ENCODE measurements at places on chromosomes 4 and X.
A peak's percentile ranks its signal among the peaks of the same experiment; 100 is the strongest.

- DNase-seq, result no peak
Measured at GRCh38 chr4:72924814-72925213, 144.7 kb downstream of the COX18 start.

DNA sequence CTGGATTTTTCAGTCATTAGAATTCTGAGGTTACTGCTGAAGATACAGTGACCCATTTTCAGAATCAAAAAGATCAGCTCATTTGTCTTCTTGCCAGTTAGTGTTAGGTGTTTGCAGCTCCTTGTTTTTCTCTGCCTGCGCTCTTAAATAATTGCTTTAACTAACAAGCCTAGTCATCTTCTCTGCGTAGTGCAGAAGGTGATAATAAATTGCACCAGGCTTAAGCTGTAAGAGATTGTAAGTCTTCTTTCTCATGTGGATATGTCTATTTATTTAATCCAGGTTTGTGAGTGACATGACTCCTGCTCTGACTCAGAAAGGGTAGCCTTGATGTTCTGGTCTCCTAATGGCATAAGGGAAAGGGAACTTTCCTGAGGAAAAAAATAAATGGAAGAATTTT is 167.2 kb downstream of the CEP135 start:
- no peak for DNase-seq

GRCh38 chr4:4446434-4446833 is 59.5 kb downstream of the NSG1 start:
- no peak for DNase-seq

DNA sequence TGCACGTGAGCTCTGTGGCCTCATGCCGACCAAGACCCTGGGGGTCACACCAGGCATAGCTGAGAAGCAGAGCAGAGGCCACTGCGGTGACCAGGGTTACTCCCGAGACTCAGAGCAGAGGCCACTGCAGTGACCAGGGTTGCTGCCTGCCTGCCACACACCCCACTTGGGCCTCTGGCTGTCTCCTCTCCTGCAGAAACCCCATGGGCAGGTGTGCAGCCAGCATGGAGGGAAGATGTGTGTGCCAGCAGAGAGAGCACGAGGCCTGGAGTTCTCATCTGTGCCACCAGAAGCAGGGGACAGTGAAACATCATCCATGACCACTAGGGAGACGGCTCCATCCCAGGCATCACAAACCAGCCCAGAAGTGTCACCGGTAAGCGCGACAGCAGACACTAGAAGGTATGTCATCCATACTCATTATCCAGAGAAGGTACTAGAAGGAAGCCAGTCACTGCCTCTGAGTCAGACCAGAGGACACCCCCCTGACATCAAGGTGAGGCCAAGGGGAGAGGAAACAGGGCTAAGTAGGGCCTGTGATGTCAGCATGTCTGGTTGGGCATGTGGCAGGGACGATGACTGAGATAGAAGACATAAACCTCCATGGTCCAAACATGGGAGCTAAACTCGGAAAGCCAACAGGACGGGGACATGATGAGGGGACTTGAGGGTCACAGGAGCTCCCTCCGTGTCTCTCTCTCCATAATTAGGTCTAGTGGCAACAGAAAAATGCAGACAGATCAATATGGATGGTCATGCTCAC is 24.2 kb upstream of the SPON2 start:
- no peak for DNase-seq

DNA sequence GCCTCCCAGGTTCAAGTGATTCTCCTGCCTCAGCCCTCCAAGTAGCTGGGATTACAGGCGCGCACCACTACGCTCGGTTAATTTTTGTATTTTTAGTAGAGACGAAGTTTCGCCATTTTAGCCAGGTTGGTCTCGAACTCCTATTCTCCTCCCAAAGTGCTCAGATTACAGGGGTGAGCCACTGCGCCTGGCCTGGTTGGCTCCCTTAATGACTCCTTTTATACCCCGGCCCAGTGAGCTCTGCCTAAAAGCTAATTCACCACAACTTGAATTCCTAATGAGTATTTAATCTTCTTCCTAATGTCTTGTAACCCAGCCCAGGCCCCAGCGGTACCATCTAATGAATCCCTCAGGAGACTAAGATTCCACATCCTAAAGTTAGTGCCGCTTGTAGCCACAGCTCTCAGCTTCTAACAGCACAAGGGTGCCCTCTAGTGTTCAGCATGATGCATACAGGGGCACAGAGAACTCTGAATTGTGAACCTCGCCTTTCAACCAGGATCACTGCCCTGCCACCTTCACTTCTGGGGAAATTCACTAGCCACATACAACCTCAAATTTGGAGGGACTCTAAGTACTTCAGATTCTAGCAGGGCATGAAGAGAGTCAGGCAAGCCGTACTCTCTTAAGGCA is 89.5 kb downstream of the OR13H1 start:
- DNase-seq, result no peak

DNA sequence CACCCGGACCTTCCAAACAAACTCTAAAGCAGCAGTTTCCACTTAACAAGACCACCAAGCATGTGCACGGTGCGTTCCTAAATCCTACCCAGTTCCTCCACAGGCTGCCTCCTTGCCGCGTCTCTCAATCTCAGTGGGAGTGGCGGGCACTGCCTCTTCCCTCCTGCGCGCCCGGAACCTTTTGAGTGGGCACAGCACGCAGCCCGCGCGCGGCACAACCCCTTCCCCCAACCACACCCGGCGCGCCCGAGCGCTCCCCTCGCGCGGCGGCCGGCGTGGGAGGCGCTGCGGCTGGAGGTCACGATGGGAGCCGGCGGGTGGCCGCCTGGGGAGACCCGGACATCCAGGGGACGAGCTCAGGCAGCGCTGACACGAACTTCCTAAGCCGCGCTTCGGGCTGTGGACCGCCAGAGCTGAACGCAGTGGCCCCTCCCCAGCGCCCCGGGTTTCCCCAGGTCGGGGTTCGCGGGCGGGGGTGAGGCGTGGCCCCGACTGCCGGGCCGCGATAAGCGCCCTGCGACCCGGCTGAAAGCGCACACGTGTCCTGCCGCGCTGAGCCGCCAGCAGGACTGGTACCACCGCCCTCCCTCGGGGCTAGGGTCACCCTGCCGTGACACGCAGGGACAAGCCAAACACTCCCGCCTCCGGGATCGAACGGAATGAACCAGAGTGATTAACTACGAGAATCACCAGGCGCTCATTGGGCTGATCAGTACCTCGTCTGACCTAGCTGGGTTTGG is at the start of gene ABCG2:
Gene ABCG2 (minus strand): TSS at position 151 of the 740 bp plus-strand sequence. CDS start 18,644 bp downstream, outside the sequence.
- no peak for DNase-seq

DNA sequence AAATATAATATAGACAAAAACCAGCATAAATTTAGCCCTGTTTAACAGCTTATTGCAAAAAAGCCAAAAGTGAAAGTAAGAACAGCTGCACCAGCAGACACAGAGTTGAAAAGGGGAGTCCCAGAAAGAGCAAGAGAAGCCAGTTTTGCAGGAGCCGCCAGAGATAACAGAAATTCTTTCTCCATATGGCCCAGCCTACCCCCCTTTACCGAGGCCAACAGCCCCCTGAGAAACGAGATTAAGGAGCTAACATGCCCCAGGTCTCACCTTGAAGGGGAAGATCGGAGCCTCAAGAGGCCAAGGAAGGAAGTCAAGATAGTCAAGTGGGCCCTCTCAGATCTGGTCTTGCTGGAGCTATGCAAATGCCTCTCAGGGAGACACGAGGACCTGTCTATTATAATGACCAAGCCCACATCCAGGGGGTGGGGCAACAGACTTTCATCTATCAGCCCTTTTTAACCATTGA is 4.8 kb downstream of the ACOX3 start:
- no peak for DNase-seq

GRCh38 chr4:44761306-44761705 is 35.0 kb upstream of the GNPDA2 start:
- no peak for DNase-seq

- peak; percentile 16 for DNase-seq
Measured at GRCh38 chr4:2220016-2220630, 21.8 kb downstream of the HAUS3 start.

- no peak for DNase-seq
Measured at GRCh38 chr4:64250061-64250460, 159.2 kb downstream of the TECRL start.

DNA sequence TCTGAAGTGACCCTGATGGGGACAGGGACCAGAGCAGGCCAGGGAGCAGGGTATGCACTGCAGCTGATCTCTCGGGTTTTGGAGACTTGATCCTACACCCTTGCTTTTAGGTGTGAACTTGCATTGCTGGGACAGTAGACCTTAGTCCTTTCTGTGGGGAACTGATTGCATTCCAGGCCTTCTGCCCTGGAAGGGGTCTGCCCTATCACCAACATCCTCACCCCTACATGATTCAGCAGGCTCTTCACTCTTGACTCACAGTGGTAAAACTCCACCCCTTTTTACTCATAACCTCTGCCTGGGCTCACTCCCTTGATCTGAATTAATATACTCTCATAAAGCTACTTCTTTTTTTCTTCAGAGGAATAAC is 6.6 kb upstream of the DDX60L start:
- DNase-seq, result no peak

GRCh38 chr4:173506597-173507211 is 23.3 kb downstream of the HAND2 start:
- no peak for DNase-seq

DNA sequence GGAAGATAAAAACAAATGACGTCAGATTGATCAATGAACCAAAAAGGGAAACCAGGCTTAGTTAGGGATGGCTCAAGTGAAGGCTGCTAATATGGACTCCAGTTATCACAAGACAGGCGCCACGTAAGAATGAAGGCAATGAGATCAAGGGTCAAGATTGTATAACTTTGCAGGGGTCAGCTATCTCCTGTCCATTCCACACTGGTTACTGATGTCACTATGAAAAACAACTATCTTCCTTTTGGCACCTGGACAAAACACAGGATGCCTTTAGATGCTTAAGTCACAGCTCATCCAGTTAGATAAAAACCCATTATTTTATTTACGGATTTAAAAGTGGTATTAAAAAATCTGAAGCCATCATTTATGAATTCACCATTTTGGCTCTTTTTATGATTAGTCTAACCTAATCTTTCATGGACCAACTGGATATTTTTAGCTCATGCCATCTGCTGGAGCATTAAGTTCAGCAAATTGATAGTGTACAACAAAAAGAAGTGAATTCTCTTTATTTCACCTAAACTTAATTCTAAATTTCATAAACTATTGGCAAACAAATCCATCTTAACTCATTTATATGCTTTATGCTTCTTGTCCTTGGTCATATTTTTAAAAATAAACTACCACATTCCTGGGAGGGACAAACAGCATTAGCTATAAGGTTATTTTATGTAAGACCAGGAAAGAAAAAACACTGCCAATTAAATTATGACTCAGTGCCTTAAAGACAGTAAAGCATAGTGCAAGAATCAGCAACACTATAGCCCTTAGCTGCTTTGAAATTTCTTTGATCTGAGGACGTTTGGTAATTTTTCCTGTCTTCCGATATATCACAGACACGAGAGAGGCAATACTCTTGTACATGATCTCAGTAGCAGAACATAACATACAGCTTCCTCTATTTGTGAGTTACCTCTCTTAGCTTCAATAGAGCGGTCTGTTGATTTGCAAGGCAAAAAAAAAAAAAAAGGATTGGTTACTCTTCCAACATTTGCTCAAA is 27.0 kb downstream of the DHX15 start:
- no peak for DNase-seq

GRCh38 chr4:8348071-8348470 is 78.5 kb downstream of the HTRA3 start:
- no peak for DNase-seq

- DNase-seq, result no peak
Measured at GRCh38 chrX:261167-261918, 19.8 kb upstream of the PLCXD1 start.

DNA sequence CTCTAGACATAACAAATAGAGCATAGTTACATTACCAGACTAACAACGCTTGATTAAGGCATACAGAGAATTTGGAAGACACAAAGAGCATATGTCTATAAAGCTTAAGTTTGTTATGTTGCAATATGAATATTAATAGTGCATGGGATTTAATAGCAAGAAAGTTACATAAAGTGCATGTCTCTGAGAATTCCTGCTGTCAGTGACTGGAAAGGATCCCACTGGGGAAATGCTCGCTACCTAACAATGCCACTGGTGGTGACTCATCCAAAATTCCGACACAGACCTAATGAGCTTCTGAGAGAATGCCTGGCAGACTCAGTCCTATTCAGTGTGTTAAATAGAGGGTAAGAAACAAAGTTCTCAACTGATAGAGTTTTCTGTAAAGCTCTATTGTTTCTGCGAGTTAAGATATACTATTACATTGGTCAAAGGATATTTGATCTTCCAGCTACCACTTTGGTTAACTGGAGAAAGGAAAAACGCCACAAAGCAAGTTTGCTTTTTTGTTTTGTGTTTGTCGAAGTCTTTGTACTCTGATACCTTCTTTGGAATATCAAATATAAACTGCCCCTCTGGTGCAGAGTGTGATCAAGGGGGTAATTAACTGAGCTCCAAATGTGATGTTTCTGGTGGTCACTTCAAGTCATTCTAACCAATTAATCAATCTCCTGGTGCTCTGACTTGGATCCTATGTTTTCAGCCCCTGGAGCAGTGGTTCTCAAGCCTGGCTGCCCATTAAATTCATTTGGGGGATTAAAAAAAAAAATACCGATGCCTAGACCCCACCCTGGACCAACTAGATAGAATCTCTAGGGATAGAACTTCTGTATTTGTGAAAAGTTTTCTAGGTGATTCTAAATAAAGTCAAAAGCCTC is 107.9 kb downstream of the PALLD start:
- no peak for DNase-seq

- no peak for DNase-seq
Measured at GRCh38 chrX:130933358-130933757, 30.3 kb upstream of the ENOX2 start.

- no peak for DNase-seq
Measured at GRCh38 chr4:53844133-53844532, 220.3 kb downstream of the CHIC2 start.

GRCh38 chr4:186806679-186807421 is 83.2 kb upstream of the FAT1 start:
- no peak for DNase-seq

DNA sequence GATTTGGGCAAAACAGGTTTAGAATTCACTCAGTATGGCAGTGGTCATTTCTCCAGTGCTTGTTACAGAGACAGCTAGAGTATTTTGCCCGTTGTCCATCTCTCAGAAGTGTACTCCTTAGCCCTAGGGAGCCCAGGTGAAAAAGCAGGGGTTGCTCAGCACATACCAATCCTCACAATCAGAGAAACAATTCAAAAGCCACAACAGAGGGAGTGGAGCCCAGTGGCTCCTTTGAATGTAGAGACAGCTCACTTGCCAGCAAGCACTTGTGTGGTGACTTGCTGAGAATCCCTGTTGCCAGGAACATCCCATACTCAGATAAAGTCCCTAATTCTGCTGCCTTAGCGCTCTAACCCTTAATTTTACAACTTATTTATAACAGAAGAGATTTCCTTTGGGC is 1488.3 kb downstream of the RPA4 start:
- no peak for DNase-seq
